Nucleus accumbens (tissue), 56 donors: ENCODE measurements at places on chromosomes 2 and 18.

DNA sequence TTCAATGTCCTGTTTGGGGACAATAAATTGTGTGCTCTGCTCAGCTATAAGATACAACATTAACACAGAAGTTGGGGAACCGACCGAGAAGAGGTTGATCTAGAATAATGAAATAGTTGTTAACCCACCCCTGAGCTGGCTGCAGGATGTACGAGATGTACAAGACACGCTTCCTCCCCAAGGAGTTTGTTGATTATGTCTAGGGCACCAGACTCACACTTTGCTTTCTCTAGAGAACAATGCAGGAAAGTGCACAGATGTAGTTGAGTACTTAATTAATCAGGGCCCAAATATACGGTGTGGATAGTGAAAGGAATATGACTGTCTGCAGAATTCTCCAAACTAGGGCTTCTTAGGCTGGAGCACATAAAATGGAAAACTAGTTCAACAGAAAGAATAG, 415.2 kb upstream of the TNP1 start:
- no peak for DNase-seq

GRCh38 chr2:209495855-209496585, 72.2 kb downstream of the MAP2 start:
- no peak for DNase-seq

- DNase-seq = no peak
These were observed 123.0 kb downstream of the CYP26B1 start for GRCh38 chr2:72024451-72025175.

GRCh38 chr2:8536686-8537561, 144.9 kb upstream of the ID2 start:
- DNase-seq = no peak

- DNase-seq = peak; percentile 20
These were observed 331.2 kb upstream of the MYT1L start for GRCh38 chr2:2662037-2662846.

- no peak for DNase-seq
These were observed 31.8 kb downstream of the TGIF1 start for GRCh38 chr18:3481696-3482210.

- peak; percentile 87 for DNase-seq
These were observed 154.6 kb downstream of the CCDC74A start for GRCh38 chr2:131682122-131682944.

GRCh38 chr2:214410918-214411554, at the start of gene VWC2L:
TSS of gene VWC2L (plus strand) at chr2:214411054. CDS start at chr2:214414194, 3,140 bp downstream.
- peak; percentile 41 for DNase-seq

- DNase-seq = no peak
These were observed 783.7 kb upstream of the SOX11 start for GRCh38 chr2:4908461-4908860.

DNA sequence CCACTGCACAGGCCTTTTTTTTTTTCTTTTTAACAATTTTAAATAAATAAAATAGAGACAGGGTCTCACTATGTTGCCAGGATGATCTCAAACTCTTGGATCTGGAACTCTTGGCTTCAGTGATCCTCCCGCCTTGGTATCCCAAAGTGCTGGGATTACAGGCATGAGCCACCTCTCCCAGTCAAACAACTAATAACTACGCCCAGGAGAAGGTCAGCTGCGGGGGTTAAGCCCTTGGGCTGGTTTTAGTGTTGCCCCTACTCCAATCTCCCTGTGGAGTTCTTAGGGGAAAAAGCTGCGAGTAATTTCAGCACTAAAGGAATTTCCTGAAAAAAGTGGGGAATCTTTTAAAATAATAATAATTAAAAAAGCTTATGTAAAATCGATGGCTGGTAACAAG, 96.4 kb upstream of the XPO1 start:
- no peak for DNase-seq
